MM.1S (cell line): ENCODE measurements at places on chromosomes 7 and 10.

DNA sequence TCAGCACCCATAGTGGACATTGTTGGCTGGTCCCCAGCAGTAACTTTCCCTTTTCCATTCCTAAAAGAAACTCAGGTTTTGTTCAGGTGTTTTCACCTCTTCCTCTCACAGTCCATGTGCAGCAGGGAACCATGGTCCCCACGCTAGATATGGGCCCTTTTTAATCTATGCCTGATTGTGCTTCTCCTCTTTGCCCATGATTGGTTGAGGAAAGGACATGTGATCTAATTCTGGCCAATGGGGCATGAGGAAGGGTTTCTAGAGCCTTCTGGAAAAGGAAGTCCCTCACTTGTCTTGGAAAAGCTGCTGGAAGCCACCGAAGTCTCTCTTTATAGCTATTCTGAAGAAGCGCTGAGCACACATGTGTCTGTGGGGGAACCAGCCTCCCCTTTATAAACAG lies 330.7 kb downstream of the ACTR3B start:
- DNase-seq: no peak

- DNase-seq: no peak
Measured at GRCh38 chr10:43043342-43043772, 33.5 kb upstream of the RET start.

DNA sequence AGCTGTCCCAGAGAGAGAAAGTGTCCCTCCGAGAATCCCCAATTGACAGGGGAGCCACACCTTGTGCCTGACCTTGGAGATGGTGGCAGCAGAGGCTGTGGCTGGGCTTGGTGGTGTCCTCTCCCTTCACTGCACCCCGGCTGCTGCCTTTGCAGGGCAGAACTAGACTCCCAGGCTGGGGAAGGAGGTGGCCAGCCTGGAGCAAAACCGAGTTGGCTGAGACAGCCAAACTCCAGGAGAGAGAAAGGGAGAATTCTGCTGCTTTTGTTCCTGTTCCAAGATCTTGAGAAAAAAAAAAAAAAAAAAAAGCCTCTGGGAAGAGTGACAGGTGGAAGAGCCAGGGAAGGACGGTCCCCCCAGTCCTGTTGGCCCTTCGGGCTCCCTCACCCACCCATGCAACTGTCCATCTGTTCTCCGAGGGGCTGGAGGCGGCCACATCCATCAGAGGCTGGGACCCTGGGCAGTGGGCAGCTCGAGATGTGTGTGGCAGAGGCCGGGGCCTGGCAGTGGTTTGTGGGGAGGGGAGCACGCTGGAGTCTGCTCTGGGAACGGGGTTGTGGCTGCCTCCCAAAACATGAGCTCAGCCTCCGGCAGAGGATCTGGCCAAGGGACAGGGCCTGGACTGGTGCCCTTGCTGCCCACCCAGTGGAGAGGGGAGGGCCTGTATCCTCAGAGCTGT lies 35.5 kb downstream of the CLIP2 start:
- no peak for DNase-seq

DNA sequence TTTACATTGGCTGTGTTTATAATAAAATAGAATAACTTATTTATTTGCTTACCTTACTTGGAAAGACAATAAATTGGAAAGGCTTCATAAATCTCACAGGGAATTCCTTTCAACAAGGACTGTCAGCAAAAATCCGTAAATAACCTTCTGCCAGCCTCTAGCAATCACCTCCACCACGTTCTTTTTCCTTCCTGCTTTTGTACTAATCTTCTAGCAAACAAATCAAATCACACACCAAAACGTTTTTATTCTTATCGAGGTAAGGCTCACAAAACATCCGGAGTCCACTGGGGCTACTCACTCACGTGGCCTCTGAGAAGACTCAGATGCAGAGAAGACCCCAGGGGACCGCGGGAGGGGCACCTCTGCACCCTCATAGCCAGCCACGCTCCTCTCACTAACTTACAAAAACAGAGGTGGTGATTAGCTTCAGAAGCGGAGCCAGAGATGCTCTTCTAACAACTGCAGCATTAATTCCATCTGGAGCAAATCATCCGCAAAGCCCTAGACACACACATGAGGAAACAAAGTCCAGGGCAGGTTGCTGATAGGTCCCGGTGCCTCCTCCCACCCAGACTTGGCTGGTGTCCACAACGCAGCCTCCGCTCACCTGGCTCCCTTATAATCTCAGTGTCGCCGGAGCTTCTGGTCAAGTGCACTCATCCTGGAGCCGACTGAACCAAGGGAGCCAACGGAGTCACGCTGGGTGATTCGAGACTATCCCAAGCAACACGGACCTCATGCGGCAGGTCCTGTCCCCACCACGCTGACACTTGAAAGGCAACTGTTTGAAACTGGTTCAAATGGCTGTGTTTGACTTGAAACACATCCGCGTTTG lies 22.5 kb downstream of the CTBP2 start:
- no peak for DNase-seq

- DNase-seq: no peak
Measured at GRCh38 chr7:157475601-157476000, 138.8 kb downstream of the DNAJB6 start.

GRCh38 chr7:78510580-78511188 lies 712.1 kb downstream of the PHTF2 start:
- DNase-seq: peak; percentile 80

DNA sequence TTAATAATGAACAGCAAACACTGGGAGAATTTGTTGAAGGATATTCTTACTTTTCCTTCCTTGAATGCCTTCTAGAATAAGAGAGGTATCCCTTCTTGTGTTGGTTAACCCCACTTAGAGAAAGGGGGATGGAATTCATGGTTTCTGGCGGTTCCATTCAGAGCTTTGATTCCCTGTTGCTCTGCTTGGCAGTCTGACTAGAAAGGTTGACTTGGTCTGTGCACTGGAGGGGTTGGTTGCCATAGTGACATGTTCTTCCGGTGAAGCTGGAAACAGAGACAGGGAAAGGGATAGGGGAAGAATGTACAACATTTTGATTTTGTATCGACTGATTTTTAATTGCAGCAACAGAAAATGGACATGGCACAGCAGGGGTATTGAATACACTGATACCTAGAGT lies 2.5 kb downstream of the TMEM178B start:
- no peak for DNase-seq
